Fibroblast of lung (primary cell): ENCODE measurements at places on chromosomes 6 and 20. TPM values are rescaled to one million over a fixed set of nuclear protein-coding genes. Genes with fewer than 3 reads are reported as not detected.

The HACE1 gene
- 9.0 and 10.8 TPM in 2 replicates for polyA plus RNA-seq

DNA sequence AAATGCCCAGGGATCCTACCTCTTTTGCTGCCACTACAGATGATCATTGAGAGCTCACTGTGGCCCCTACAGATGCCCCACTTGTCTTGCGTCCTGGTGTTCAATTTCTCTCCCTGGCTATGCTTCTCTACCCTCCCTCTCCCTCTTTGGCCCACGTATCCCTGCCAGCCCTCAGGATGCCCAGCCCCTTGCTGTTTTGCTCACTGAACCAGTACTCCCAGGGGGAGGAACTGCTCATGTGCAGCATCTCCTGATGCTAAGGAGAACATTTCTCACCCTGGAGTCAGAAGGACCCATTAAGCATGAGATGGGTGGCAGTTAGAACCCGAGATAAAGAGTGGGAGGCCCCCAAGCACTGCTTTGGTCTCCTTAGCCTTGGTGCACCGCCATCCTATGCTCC, at the start of gene WFDC9:
TSS of gene WFDC9 (minus strand) at position 101 of the 400 bp plus-strand sequence. CDS start 21,103 bp downstream, outside the sequence.
- no peak for DNase-seq

The TRIM31 gene
- polyA plus RNA-seq = not detected in 2 replicates

The TMC2 gene
- not detected in 2 replicates for polyA plus RNA-seq

DNA sequence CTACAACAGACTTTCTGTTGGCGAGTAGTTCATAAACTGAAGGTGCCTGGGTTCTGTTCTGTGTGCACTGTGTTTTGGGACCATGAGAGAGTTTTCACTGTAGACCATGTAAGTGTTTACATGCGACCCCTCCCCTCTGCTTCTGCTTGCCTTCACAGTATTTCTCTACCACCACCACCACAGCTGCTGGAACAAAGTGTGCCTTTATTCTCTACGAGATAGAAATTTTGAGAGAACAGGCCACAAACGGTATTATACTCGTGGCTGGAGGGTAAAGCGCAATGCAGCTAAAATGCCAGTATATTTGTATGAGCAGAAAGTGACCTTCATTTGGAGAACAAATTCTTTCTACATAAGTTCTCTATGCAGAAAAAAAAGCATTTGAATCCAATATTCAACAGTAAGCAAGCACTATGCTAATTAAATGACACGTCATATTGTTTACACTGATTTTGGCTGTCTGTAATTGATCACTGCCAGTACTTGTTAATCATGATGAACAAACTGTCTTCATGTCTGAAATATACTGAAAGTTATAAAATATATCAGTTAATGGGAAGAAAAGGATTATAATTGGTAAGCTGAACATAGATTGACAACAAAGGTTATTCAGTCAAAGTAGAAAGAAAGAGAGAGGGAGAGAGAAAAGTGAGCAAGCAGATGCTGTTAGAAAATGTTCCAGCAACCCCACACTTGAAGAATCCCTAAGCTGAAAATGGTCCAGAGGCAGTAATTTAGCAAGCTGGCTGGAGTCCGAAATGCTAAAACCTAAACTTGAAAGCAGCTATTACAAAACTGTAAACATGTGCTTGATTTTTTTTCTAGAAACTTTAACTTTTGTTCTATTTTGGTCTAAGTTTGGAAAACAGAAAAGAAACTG, 8.8 kb downstream of the CLDN20 start:
- peak; percentile 17 for DNase-seq

GRCh38 chr6:115891750-115892149, 168.9 kb downstream of the FRK start:
- DNase-seq = no peak

DNA sequence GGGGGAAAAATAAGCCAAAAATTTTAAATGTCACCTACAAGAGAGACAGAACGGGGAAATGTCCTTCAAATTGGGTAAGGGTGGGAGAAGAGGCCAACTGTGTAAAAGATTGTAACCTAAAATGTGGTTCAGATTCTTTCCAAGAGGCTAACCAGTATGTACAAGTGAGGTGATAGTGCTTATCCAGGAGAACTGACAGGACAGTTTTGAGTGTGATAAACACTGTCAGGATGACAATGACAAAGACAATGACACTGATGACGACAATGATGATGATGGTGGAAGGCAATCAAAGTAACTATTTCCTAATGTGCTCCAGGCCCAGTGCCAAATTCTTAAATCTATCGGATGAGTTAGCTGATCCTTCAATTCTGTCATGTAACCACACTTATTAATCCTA, 57.3 kb downstream of the TASP1 start:
- DNase-seq = no peak

GRCh38 chr20:3436864-3437574, 29.6 kb upstream of the DNAAF9 start:
- no peak for DNase-seq

DNA sequence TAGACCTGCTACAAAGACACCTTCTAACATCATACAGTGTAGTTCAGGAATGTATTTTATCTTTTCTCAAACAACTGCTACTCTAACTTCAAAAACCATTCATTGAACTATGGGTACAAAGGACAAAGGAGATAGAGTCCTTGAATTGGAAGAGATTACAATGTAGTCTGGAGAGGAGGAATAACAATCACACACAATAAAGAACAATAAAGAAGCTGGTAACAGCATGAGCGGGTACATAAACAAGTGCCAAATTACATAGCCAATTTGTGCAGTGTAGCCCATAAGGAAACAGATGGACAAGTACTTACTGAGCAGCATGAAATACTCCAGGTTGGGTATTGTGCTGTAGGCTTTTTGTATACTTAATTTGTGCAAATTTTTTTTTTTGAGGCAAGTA, 44.3 kb downstream of the OSTM1 start:
- no peak for DNase-seq

DNA sequence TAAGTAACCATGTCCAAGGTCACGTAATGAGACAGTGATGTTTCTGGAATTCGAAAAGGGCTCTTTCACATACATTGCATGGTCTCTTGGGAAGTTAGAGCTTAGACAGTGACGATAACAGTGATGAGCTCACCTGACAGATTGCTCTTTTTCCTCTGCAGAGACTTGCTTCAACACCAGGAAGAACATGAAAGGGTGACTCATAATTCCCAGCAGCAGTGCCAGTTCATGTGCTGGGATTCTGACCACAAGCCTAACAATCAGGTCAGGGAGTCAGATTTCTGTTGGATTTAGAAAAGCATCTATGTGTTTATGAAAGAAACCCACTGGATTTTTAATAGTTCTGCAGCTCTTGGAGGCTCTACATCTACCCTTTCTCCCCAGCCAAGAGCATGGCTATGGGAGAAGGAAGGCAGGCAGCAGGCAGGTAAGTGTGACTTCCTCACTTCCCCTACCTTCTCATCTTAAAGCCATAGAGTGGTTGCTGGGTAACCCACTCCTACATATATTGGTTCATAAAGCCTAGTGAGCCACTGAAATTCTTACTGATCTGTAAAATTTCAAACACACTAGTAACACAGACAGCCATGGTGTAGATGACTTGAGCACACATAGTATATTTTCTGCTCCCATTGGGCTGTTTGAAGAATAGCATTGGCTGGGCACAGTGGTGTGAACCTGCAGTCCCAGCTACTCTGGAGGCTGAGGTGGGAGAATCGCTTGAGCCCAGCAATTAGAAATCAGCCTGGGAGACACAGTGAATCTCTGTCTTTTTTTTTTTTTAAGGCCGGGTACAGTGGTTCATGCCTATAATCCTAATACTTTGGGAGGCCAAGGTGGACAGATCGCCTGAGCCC, 44.4 kb upstream of the LOC128125822 start:
- DNase-seq = peak; percentile 98

GRCh38 chr6:89542081-89542857, 96.3 kb downstream of the LYRM2 start:
- DNase-seq = no peak

DNA sequence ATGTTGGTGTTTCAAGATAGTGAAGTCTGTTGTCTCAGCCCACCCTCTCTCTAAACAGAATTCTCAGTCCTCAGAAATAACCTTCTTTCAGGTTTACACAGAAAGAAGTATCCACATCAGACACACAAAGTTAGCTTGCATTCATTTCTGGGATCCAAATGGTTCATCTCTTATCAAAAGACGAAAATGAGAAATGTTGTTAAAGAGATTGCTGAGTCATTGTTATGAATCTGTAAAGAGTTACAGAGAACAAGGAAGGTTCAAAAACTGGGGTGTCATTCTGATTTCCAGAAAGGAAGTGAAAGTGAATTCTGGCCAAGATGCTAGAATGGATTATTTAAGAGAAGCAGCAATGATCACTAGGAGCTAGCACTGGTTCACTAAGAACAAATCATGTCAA, 90.5 kb upstream of the ATXN1 start:
- DNase-seq = peak; percentile 26

The AGER gene
- 0.78 and 0.99 TPM in 2 replicates for polyA plus RNA-seq

- DNase-seq = no peak
Observed at GRCh38 chr6:111565326-111566221, 40.1 kb downstream of the TRAF3IP2 start.

The ZNF184 gene
- polyA plus RNA-seq = 4.3 and 5.2 TPM in 2 replicates

The GABRR1 gene
- polyA plus RNA-seq = not detected in 2 replicates

GRCh38 chr6:137148306-137149034, 25.0 kb downstream of the IL22RA2 start:
- DNase-seq = peak; percentile 81

The TMEM244 gene
- not detected in 2 replicates for polyA plus RNA-seq

GRCh38 chr20:23661002-23661429, 23.3 kb upstream of the CST3 start:
- DNase-seq = no peak

- peak; percentile 70 for DNase-seq
Observed at GRCh38 chr6:11096109-11096508, 2.5 kb downstream of the SMIM13 start.
